ENCODE measurements at places on chromosomes 2 and 18.
A peak's percentile ranks its signal among the peaks of the same experiment; 100 is the strongest.

DNA sequence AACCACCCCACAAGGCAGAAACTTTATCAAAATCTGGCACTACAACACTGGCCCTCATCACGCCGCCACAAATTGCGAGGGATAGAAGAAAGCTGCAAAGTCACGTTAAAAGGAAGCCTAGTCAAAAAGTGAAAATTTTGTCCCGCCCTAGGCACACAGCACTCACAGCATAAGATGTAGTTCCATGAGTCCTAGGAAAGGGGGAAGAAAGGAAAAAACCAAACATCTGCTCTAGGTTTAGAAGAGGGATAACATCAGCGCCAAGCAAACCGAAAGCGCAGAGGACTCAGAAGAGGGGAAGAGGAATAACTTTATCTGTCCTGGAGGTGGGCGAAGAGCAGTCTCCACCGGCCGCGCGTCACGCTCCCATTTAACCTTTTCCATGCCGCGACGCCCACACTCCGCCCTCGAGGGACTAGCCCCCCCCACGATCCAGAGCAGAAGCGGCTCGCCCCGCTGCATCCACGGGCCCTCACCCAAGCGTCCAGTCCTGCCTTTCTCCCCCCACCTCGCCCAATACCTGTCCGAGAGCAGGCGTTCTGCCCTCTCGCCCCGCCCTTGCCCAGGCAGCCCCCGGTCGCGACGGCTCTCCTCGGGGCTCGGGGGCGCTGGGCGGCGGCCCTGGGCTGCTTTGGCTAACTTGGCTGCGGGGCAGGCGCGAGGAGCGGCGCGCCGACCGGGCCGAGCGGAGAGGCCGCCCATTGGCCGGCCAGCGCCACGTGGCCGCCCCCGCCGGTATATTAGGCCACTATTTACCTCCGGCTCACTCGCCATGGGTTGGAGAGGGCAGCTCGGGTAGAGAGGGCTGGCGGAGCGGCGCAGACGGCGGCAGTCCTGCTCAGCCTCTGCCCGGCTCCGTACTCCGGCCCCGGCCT is at the start of gene HOXD1:
HOXD1 (plus strand) TSS at position 770 of the 875 bp plus-strand sequence. CDS start 134 bp downstream, outside the sequence.
- DNase-seq, result peak; percentile 17

GRCh38 chr2:242043538-242044312 is 174.2 kb downstream of the RTP5 start:
- no peak for DNase-seq

DNA sequence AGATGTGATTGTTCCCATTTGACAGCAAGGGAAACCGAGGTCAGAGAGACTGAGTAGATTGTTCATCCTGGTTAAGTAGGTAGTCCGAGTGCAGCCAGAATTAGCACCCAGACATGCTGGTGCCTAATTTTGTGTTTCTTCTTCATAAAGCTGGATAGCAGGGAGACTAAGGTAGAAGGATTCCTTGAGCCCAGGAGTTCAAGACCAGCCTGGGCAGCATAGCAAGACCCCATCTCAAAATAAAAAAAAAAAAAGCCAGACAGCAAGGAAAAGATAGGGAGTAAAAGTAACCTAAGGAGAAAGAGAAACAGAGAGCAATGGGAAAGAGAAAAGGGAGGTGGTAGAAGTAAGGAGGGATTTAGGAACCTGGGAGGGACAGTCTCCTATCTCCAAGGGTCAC is 120.6 kb downstream of the PRKCE start:
- no peak for DNase-seq

DNA sequence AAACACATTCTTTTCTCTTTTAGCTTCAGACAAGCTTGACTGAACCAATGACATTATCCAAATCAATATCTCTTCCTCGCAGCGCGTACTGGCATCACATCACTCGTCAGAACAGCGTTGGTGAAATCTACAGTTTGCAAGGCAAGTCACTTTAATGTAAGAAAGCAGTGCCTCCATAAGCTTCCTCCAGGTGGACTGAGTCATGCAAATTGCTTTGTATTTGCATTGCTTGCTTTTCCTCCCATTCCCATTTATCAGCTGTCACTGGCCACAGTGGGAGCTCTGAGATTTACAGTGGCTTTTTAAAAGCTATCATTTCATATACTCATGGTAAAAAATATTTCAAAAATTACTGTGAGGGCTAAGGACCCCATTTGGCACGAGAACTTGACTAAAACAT is 189.9 kb downstream of the CD226 start:
- no peak for DNase-seq

GRCh38 chr2:99380376-99381010 is 43.3 kb downstream of the EIF5B start:
- DNase-seq, result no peak

DNA sequence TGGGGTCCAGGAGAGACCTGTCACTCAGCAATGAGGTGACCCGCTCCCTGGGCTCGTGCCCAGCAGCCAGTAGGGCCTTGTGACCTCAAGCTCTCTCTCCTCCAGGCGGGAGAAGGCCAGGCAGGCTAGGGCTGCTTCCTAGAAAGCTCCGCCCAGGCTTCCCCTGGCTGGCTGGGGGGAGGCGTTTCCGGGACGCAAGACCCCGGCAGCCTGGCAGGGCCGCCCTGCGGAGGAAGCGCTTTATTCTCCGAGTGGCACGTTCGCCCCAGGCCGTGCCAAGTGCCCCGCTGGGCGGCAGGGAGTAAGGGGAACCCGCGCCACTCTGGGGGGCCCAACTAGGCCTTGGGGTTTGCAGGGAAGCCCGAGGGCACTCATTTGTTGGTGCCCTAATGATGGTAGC is 21.2 kb upstream of the EPAS1 start:
- DNase-seq, result no peak

Data from caudate nucleus (tissue), 63 donors.